ENCODE measurements at places on chromosomes 1 and 21. TPM values are rescaled to one million over a fixed set of nuclear protein-coding genes. Genes with fewer than 3 reads are reported as not detected.

GRCh38 chr1:39158327-39159086, 46.0 kb upstream of the MACF1 start:
- DNase-seq: no peak

- DNase-seq: no peak
These were observed 139.9 kb upstream of the B3GALT2 start for GRCh38 chr1:193326296-193326695.

DNA sequence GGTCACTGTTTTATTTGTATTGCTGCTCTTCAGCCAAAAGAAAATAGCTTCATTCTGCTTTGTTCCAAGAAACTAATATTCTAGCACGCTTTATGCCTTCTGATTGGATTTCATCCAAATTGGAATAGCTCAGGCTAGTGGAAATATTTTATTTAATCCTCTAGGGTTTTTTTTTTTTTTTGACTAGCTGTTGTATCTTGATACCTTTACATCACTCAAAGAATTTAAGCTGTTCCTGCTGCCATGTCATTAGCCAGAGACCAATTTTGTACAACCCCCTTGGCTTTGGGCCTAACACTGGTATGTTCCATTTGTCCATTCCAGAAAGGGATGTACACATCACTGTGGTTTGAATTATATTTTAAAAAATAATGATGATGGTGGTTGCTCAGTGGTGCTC, 103.0 kb downstream of the DISC1 start:
- no peak for DNase-seq

DNA sequence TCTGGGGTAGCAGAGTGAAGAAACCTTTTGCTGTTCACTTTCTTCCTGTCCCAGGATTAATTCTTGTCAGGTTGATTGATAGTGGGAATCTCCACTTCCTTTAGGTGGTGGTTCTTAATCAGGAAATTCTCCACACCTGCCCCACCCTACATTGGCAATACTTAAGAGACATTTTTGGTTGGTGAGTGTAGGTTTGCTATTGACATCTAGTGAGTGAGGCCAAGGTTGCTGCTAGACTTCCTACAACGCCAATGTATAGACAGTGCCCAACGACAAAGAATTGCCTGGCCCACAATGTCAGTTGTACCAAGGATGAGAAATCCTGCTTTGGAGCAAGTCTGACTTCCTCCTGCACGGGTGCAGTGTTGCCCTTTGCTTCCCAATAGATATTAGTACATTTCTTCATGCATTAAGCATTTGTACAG, 38.5 kb downstream of the MAP3K7CL start:
- DNase-seq: no peak

DNA sequence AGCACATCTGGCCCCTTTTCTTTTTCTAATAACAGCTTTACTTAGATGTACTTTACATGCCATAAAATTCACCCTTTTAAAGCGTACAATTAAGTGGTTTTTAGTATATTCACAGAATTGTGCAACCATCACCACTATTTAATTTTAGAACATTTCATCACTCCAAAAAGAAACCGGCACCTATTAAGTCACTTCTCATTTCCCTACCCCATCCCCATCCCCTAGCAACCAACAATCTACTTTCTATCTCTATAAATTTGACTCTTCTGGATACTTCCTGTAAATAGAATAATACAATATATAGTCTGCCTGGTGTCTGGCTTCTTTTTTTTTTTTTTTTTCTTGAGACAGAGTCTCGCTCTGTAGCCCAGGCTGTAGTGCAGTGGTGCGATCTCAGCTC, 59.5 kb upstream of the ENAH start:
- DNase-seq: no peak

DNA sequence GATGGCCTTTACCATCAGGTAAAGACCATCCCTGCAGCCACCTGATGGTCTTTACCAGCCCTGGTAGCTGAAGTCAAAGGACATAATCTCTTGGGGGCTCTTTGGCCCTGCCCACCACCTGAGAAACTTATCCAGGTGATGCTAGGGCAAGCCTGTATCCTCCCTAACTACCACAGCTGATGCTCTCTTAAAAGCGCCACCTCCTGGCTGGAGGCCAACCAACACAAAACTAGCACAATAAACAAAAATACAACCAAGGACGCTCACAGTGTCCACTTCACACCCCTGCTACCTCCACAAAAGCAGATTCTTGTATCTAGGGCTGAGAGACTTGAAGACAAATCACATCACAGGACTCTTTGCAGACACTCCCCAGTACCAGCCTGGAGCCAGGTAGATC, 357.1 kb upstream of the POU3F1 start:
- no peak for DNase-seq

DNA sequence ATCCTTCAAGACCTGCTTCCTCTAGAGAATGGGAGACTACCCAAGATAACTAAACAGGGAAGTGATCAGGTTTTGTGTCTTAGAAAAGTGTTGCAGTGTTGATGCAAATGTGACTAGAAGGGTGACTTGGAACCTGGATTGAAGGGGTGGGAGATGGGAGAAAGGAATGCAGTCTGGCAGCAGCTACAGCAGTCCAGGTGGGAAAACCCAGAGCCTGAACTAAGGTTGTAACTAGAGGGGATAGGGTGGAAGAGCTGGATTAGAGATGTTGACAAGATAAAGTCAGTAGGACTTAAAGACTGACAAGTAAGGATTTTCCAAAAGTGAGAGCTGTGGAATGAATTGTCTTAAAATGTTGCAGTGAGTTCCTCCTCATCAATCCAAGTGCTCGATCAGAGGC, 7.1 kb upstream of the SHISA4 start:
- no peak for DNase-seq

DNA sequence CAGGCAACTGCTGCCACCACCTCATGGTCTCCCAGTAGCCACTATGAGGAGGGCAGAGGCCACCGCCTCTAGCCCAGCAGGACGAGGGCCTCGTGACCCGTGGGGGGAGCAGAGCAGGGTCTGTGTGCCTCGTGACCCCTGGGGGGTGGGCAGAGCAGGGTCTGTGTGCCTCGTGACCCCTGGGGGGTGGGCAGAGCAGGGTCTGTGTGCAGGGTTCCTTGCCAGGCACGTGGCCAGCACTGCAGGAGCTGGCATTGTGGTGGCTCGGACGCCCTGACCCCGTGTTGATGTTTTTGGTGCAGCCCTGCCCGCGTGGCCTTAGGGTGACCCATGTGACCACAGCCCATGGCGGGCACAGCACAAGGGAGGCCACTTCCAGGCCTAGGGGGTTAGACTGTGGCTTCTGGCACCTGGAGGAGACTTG, 52.8 kb downstream of the SLX9 start:
- peak; percentile 16 for DNase-seq

DNA sequence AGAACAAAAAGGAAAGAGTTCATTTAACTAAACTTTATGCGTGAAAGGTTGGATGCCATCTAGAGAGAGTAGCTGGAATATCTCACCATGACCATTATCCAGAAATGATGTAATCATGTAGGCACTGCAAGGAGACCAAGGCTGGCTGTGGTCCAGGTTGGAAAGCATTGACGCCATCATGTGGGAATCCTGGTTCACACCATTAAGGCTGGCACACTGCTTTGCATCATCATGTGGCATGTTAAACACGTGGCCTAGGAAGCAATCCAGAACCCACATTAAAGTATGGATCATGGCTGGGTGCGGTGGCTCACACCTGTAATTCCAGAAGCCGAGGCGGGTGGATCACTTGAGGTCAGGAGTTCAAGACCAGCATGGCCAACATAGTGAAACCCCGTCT, 4.3 kb downstream of the ADAMTS1 start:
- DNase-seq: peak; percentile 72

DNA sequence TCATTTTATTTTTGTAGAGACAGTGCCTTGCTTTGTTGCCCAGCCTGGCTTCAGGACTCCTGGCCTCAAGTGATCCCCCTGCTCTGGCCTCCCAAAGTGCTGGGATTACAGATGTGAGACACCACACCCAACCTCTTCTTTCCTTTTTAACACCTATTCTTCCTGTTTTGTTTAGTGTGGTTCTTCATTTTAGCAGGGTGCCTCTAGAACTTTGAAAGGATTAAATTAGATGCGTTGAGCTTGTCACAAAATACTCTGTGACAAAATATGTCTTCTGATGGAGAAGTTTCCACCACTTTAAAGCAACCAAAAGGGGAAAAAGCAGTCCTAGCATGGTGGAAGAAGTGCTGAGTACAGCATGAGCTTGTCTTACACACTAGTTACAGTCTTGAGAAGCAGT, 42.0 kb downstream of the CDC14A start:
- no peak for DNase-seq

- peak; percentile 34 for DNase-seq
These were observed 26.1 kb downstream of the TOR3A start for GRCh38 chr1:179107706-179108629.

GRCh38 chr1:181676269-181676668, 193.0 kb downstream of the CACNA1E start:
- no peak for DNase-seq

- no peak for DNase-seq
These were observed 47.7 kb downstream of the ZNF644 start for GRCh38 chr1:90973897-90974798.

GRCh38 chr1:119006406-119007279, 18.5 kb upstream of the TBX15 start:
- no peak for DNase-seq

DNA sequence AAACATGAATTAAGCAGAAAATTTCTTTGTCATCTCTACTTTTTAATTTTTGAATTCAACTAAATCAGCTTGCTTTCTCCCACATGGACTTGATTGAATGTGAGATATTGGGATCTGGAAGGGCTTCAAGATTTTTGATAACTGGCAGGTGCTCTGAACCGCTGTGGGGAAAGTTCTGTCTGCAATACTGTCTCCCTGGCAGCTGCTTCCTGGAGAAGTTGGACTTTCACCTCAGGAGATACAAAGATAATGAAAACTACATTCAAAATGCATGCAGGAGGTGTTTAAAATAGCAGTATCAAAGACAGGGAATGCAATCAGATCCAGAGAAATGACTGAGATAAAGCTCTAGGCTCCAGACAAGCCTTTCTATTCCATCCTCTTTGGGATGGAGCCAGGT, 338.3 kb downstream of the NEGR1 start:
- DNase-seq: no peak

- DNase-seq: no peak
These were observed 222.4 kb upstream of the C8B start for GRCh38 chr1:57188168-57188567.

Gene TDRD5
- not detected for total RNA-seq

Gene SMCP
- total RNA-seq: not detected

Gene BRDT
- total RNA-seq: not detected

Gene TCP10L
- 1.0 TPM for total RNA-seq

Gene POU2F1
- total RNA-seq: 6.8 TPM

Gene HES2
- not detected for total RNA-seq

Gene LEMD1
- not detected for total RNA-seq

Gene RPTN
- total RNA-seq: not detected

Gene BCAR3
- 16.2 TPM for total RNA-seq

Gene DNAJC28
- 3.0 TPM for total RNA-seq

Gene CZIB
- total RNA-seq: 55.7 TPM

Gene UBL4B
- total RNA-seq: not detected

Gene TMEM222
- total RNA-seq: 20.7 TPM

Gene OR6Y1
- not detected for total RNA-seq

Gene C1QB
- 25.6 TPM for total RNA-seq

Gene TNFRSF4
- 1.4 TPM for total RNA-seq

Measured in psoas muscle (tissue), 8 donors.